ENCODE measurements at places on chromosomes 2 and 18.

DNA sequence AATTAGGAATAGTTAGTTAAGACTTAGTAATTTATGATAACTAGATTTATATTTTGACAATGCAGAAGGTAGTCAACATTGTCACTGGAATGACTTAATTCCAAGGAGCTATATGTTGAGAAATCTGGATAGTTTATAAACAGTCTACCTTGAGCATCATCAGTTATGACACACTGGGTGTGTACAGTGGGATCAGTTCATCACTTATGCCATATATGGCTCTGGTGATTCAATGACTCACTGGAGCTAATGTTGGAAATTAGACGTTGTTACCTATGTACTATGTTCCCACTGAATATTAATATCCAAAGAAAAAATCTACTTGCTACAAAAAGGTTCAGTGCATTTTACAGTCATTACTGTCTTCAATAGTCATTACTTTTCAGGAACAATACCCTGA, 34.0 kb upstream of the ITPRID2 start:
- DNase-seq, result peak; percentile 28

DNA sequence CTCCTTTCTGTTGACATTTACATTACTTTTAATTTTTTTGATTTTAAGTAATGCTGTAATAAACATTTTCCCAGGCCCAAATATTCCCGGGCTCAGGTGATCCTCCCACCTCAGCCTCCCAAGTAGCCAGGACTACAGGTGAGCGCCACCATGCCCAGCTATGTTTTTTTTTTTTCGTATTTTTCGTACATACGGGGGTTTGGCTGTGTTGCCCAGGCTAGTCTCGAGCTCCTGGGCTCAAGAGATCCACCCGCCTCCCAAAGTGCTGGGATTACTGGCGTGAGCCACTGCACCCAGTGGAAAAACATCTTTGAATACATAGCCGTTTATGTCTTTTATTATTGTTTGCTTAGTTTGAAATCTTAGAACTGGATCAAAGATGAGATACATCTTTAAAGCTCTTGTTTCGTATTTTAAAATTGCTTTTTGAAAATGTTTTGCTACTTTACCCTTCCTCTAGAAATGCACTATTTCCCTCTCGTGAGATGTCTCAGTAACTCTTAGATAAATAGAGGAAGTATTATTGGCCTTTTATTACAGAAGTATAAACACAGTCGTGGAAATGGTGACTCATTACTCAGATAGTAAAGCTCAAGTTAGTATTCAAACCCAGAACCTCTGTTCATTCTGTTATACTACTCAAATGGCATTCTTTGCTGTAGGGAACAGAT, 2.4 kb downstream of the SMCHD1 start:
- peak; percentile 76 for DNase-seq

GRCh38 chr18:8174771-8175170, 434.5 kb upstream of the RAB12 start:
- DNase-seq, result no peak

DNA sequence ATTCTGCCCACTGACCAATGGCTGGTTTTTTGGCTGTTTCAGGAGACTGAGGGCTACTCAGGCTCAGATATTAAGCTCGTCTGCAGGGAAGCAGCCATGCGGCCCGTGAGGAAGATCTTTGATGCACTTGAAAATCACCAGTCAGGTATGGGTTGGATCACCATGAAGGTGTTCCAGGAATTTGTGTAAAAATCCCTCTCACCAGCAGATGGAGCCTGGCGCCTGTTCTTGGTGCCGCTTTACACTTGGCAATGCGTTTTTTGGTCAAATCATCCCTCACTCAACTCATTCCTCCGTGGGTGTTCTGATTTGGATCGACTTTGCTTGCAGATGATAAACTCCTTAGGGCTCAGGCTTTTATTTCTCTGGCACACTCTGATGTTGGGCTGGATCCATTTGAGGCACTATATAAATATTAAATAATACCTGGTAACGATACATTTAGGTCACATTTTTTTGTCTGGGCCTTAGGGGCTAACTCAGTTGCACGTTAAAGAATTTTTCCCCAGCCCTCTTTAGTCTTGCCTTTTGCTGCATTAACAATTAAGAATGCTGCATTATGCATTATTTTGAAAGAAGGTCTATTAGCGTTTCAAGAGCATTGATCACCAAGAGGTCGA, 50.0 kb downstream of the HDHD2 start:
- peak; percentile 45 for DNase-seq

DNA sequence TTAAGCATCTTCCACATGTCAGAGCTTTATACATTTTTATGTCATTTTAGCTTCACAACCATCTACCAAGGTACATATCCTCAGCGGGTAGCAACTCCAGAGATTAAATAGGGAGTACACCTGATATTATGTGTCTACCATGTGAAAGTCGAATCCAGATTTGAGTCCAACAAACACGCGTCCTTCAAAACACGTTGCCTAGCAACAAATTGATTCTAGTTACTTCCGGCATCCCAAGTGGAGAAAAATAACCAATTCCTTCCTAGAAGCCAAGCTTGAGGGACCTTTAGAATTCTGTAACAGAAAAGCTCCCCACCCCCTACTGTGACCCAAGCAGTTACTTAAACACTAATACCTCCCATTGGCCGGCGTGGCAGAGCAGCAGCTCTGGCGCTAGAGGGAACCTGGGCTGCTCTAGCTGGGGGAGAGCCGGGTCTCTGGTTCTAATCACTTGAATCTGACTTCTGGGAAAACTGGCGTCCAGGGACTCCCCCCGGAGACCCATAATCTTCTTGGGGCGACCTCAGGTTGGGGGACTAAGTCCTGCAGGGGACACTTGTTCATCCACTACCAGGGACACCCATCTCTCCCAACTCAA, at the start of gene ERICH2:
ERICH2 (plus strand) TSS at position 371 of the 598 bp plus-strand sequence. CDS start 304 bp downstream, outside the sequence.
- DNase-seq, result peak; percentile 34

GRCh38 chr2:127917916-127918315, 32.2 kb upstream of the AMMECR1L start:
- peak; percentile 32 for DNase-seq

- DNase-seq, result no peak
Measured at GRCh38 chr18:45274026-45274425, 341.2 kb upstream of the SLC14A2 start.

- DNase-seq, result peak; percentile 29
Measured at GRCh38 chr2:48043746-48044145, 137.4 kb upstream of the FBXO11 start.

- DNase-seq, result no peak
Measured at GRCh38 chr2:224517963-224518362, 67.2 kb downstream of the CUL3 start.

GRCh38 chr2:102301867-102302362, 9.4 kb upstream of the IL1RL1 start:
- peak; percentile 92 for DNase-seq

GRCh38 chr2:136407117-136407951, 289.4 kb upstream of the CXCR4 start:
- DNase-seq, result no peak

DNA sequence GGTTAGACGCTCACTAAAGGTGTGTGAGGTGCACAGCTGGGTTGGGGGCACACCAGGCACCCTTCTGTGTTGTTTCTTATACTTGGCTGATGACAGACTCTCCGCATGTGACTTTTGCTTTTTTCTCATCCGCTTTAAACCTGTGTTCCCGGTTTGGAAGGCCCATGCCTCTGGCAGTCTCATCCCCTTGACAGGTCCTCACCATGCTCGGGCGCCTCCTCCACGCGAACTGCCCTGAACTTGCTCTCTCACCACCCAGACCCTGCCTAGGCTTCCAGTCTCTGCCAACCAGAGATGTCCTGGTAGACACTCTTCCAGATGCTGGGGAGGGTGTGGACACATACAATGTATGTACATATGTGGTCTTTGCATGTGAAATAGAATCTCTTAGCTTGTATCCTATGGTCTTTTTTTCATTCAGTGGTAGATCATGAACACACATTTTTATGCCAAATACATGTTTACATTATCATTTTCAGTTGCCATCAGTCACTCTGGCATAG, 79.8 kb downstream of the LIMS1 start:
- DNase-seq, result no peak

DNA sequence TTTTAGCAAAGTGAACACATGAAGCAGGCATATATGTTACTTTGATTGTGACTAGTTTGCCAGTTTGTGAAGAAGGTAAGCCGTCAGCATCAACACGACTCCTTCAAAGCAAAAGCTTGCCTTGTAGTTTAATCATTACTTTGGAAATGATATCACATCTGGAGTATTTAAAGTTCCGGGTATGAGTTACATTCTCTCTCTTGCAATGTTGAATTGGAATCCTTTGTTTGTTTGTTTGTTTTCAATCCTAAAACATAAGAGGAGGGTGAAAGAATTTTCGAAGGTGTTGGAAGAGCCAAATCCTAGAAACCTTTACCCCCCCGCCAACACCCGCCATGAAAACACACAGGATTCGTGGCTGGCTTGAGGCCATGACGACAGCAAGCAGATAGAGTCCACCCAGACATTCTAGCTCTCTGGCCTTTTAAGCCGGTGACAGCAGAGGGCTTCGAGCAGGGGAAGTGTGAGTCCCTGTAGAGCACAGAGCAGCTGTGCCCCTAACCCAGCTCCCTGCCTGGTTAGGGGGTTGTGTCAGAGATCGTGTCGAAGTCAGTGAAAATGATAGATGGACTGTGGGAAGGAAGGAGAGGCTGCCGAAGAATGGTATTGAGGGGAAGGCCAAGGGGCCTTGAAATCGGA, 103.8 kb upstream of the SMIM21 start:
- no peak for DNase-seq

GRCh38 chr2:35463805-35464596, 891.6 kb upstream of the CRIM1 start:
- DNase-seq, result no peak

DNA sequence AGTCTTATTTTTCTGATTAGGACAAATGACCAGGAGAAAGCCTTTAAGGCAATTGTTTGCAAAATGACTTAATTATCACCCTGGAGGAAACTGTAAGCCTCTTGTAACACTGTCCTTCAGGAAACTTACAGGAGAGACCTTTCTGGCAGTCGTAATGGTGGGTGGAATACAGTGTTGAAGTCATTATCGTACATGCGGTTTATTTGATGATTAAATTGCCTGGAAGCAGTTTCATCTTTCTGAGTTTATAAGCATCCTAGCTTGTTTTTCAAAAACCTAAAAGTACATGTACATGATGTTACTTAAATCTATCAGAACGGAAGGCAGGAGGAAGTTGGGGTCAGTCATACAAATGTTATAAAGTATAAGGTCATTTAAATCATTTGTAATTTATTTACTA, 86.2 kb upstream of the RAB27B start:
- peak; percentile 37 for DNase-seq

DNA sequence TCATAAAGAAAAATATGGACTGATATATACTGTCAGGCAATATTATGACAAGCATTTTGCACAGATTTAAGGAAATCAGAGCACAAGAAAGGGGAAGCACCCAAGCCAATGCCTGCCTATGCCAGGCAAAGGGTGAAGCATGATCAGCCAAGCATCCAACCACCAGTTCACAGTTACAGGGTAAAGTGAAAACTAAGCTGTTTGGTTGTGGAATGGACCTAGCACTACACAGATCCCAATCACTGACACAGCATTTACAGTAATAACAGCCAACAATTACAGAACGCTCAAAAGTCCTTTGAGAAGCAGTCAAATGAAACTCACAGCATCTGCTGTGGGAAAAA, 90.3 kb downstream of the SP3 start:
- DNase-seq, result no peak

DNA sequence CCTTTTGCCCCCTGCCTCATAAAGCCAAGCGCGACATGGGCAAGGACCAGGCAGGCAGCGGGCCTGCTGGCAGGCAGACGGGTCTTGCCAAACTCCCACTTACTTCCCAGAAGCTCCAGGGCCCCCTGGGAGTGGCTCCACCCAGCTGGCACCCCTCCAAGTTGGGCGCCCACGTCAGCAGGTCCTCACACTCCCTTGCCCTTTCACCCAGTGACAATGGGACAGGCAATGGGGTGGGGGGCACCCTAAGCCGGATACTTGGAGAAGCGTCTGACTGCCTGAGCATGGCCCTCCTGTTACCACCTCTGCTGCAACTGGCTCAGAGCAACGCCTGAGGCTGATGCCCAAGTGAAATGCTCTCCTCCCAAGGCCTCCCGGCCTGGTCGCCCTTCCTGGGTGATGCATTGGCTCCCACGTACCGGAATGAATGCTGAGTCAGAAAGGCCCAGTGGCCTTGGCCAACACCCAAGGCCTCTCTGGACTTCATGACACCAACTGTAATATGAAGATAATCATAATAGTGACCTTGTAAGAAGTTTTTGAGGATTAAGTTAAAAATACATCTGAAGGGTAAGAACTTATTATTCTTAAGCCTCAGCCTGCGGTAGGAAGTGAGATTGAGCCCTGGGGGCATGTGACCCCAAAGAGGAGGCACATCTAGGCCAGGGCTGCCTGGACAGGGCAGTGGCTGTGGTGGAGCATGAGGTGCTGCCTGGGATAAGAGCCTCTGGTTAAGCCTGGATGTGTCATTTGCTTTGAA, 31.6 kb downstream of the KCNK3 start:
- DNase-seq, result peak; percentile 85

GRCh38 chr2:121976926-121977325, 221.5 kb downstream of the TSN start:
- no peak for DNase-seq

GRCh38 chr2:96816836-96817702, 1.0 kb downstream of the CNNM3 start:
- DNase-seq, result peak; percentile 28

DNA sequence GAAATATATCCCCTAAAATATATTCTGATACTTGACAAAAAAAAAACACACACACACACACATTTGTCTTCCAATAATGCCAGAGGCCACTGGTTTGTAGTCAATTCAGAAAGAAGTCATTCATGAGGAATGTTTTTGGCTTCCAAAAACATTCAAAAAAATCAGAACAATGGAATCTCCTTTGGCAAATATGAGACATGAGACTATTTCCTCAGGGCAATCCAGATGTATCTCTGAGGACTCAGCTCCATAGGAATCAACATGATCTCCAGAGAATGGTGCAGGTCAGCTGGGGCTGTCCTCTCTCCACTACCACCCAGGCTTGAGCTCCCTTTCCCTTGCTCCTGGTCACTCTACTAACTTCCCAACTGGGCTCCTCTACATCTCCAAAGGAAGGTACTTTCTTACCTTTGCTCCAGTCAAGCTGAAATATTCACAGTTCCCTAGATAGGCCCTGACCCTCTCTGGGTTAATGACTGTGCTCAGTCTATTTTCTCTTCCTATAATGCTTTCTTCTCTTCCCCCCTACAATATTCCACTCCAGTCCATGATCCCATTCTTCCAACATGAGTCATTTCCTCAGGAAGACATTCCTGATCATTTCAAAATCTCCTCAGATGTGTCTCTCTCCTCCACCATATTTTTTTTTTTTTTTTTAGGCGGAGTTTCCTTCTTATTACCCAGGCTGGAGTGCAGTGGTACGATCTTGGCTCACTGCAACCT, 145.3 kb downstream of the C1D start:
- DNase-seq, result peak; percentile 83

Measured in amniotic epithelial cell (primary cell).